ENCODE measurements at places on chromosomes 16 and 17.

DNA sequence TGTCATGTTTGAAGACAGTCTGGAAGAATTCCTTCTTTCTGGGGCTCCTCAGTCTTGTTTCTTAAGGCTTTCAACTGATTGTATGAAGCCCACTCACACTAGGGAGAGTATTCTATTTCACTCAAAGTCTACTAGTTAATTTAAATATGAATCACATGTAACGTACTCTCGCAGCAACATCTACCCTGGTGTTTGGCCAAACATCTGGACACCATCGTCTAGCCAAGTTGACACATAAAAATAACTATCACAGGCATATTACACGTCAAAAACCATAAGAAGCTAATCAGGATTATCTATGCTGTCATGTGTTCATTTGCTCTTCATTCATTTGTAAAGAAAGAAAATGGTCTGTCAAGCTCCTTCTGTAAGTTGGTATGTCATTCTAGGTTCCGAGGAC is 787.4 kb downstream of the KCNJ2 start:
- DNase-seq, result no peak

GRCh38 chr17:4533523-4534504 is 21.4 kb downstream of the MYBBP1A start:
- peak; percentile 53 for DNase-seq

GRCh38 chr17:80388175-80388574 is 26.8 kb upstream of the ENDOV start:
- DNase-seq, result no peak

GRCh38 chr17:75808905-75809621 is 24.5 kb downstream of the UNK start:
- DNase-seq, result no peak

DNA sequence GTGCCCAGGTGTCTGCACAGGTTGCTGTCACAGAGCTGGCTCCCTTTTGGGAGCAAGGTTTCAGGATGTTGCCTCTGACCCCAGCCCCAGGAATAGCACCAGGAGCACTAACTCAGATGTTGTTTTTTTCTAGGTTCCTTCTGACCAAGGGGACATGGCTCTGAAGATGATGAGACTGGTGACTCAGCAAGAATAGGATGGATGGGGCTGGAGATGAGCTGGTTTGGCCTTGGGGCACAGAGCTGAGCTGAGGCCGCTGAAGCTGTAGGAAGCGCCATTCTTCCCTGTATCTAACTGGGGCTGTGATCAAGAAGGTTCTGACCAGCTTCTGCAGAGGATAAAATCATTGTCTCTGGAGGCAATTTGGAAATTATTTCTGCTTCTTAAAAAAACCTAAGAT is 28.1 kb downstream of the SCPEP1 start:
- DNase-seq, result peak; percentile 50
